ENCODE measurements at places on chromosomes 5 and 9.
A peak's percentile ranks its signal among the peaks of the same experiment; 100 is the strongest.

- no peak for DNase-seq
Measured at GRCh38 chr9:6113819-6114218, 98.4 kb upstream of the RANBP6 start.

GRCh38 chr9:123116036-123116435, 82.6 kb downstream of the GPR21 start:
- DNase-seq: no peak

GRCh38 chr5:92911293-92911692, 669.7 kb downstream of the NR2F1-AS1 start:
- DNase-seq: no peak

GRCh38 chr5:125834438-125835115, 588.6 kb upstream of the GRAMD2B start:
- no peak for DNase-seq

DNA sequence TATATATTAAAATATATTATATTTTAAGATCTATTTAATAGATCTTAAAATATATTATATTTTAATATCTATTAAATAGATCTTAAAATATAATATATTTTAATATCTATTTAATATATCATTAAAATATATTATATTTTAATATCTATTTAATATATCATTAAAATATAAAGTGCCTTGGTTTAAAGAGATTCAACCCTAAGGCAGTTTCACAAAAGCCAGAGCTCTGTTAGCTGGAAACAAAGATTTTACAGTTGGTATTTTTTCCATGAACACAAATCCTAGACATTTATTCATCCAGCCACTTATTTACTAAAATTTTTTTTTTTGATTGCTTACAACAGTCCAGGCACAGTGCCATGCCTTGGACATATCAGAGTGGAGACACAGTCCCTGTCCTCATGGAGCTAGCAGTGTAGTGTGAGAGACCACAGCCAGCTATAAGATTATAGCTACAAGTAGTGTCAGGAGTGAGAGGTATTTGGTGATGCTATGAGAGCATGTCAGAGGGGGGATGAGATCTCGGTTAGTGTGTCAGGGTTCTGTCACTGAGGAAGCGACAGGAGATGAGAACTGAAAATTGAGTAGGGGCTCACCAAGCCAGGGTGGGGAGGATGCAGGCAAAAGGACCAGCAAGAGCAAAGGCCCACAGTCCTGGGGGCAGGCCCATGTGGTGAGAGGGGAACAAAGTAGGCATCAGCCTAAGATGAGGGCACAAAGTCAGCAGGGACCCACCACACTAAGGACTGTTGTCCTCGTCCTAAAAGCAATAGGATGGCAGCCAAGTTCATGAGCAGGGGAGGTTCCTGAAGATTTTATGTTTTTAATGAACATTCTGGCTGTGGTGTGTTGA, 74.5 kb downstream of the FBXO38 start:
- no peak for DNase-seq

GRCh38 chr9:132235894-132236661, 74.2 kb downstream of the NTNG2 start:
- DNase-seq: peak; percentile 50

DNA sequence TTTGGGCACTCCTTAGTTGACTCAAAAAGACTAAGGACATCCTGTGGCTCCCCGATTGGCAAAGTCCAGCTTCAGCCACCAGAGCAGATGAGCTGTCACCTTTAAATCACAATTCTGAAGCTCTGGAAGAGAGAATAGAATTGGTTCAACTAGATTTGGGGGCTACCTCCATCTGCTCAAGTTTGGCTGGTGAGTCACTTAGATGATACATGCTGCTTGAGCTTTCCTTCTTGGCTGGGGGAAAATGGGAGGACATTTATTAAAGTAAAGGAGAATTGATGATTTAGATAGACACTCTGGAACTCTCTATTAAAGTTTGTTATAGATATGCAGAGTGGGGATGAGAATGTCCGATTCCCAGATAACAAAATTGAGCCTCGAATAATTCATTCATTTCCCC, 30.0 kb upstream of the GRIA1 start:
- no peak for DNase-seq

DNA sequence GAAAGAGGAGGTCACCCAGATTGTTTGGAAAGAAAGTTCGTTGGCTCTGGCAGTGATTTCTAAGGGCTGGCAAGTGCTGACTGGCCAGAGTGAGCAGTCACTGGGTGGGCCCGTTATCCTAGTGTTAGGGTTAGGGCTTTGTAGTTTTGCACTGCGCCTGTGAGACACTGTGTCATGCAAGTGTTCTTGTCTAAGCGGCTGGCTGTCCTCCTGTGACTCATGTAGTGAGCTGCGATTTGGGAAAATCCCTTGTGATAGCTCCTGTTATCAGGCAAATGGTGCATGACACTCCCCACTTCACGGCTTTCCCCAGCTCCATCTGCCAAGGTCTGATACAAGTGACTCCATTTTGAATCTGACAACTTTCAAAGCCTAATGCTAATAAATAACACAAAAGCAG, 526.0 kb upstream of the ADAMTS16 start:
- DNase-seq: no peak

- DNase-seq: no peak
Measured at GRCh38 chr5:168653626-168654025, 74.5 kb upstream of the PANK3 start.

- no peak for DNase-seq
Measured at GRCh38 chr5:124612023-124612422, 134.4 kb downstream of the ZNF608 start.

- no peak for DNase-seq
Measured at GRCh38 chr5:152151940-152152339, 227.3 kb upstream of the GLRA1 start.

- DNase-seq: no peak
Measured at GRCh38 chr9:88183798-88184495, 45.7 kb upstream of the SPATA31C2 start.

DNA sequence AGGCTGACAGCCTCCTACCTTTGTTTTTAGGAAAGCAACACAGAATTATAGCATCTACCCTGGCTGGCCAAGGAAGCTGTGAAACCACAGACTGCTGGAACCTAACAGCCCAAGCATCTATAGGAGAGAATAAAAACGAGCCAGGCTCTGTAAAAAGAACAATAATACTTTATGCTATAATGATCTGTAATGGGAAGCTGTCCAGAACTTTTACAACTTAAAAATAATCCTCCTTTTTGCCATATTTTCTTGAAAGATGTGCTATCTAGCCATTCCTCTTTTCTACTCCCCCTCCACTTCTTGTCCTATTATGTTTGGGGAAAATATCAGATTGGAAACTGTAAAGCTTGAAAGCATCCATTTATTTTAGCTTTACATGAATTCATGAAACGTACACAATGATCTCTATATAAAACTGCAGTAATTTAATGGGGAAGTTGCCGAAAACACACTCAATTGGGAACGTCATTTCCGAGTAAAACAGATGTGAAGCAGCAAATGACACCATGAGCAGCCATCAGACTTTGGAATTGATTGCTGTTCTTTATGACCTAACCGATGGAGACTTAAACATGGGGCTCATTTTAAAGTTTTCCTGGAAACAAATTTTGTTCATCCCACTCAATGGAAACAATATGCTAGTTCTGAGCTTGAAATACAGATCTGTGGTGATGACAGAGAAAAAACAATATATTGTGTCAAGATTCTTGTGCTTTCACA, 450.3 kb upstream of the CLINT1 start:
- no peak for DNase-seq

DNA sequence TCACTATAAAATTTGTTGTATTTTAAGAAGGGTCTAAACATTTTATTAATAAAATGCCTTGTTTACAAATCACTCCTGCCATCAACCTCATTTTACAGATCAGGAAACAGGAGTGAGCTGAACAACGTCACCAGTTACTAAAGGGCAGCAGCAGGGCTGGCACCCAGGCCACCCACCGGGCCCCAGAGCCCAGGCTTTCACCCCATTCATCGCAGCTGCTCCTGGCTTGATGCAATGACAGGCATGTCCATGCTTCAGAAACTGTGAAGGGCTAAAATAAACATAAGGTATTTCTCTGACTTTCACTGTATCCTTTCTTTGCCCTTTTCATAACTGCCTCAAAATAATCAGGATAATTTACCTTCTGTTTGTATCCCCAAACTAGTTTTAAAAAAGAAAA, 18.1 kb downstream of the MED27 start:
- DNase-seq: no peak

DNA sequence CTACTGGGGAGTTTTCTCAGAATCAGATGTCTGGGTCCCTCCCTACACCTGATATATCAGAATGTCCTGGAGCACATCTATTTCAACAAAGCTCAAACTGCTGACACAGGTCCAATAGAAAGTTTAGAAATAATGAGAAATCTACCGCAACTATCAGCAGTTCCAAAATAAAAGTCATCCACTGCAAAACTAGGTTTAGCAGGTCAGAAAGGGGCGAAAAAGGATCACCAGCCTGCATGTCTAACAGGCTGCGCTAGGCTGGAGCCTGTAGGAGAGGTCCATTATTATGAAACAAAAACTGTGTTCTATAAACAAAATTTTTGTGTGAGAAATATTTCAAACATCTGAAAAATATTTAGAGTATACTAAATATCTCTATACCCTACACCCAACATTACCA, 84.1 kb upstream of the RNF38 start:
- no peak for DNase-seq

GRCh38 chr5:45741110-45741509, 44.9 kb upstream of the HCN1 start:
- DNase-seq: no peak

DNA sequence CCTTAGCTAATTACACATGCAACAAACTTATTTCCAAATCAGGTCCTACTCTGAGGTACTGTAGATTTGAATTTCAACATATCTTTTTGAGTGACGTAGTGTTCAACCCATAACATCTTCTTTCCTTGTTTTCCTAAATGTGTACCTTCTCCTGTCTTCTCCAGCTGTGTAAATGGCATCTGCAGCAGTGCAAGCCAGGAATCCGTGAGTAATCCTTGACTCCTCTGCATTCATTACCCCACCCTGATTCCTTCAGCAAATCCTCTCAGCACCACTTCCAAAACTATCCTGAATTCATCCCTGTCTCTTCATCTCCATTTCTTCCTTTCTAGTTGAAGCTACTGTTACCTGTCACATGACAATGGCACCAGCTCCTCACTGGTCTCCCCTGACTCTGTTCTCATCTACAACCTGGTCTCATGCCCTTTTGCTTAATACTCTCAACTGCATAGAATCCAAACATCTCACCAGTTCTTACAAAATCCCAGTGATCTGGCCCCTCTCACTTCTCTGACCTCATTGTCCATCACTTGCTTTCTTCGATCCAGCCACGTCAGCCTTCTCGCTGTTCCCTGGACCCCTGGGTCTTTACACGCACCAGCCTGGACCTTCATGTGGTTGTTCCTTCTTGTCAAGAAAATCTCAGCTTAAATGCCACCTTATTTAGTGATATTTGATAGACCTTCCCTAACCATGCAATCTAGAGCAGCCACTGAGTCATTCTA, 14.6 kb upstream of the TRAF1 start:
- DNase-seq: no peak

DNA sequence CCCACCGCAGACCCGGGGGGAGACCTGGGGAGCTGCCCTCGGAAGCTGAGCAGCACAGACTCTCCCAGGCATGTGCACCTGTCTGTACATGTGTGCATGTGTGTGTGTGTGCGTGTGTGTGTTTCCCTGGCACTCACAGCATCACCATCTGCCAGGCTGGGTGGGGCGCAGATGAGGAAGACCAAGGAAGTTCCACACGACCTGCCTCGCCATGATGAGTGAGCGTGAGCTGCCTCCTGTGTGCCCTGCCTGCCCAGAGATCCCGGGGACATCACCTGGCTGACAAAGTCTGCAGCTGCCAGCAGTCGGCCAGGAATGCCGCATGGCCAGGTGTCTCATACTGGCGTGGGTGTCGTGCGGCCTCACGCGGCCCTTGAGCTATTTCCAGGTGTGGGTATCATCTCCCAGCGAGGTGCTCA, 4.0 kb upstream of the GPSM1 start:
- no peak for DNase-seq

DNA sequence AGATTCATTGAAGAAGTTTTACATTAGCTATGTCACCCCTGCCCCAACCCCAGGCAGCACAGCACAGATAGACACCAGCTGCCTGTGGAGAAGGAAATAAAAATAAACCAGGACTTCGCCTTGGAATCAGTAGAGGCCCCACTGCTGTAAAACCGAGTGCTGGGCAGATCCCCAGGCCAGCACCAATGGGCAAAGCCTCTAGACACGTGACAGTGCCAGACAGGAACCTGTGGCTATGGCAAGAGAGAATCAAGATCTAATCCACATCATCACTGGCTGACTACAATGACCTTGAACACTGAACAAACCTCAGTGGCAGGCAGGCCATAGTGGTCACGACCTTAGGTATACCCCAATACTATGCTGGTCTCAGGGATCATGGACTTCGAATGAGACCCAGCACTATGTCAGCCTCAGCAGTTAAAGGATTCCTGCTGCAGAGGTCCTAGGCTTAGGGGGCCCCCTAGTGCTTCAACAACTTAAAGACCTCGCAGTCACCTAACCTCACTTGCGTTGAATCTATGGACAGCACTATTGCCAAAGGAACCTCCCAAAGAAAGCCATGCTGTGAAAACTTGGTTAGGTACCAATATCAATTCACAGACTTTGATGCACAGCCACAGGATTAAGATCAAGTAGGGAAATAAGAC, 2118.6 kb upstream of the C9orf72 start:
- no peak for DNase-seq

DNA sequence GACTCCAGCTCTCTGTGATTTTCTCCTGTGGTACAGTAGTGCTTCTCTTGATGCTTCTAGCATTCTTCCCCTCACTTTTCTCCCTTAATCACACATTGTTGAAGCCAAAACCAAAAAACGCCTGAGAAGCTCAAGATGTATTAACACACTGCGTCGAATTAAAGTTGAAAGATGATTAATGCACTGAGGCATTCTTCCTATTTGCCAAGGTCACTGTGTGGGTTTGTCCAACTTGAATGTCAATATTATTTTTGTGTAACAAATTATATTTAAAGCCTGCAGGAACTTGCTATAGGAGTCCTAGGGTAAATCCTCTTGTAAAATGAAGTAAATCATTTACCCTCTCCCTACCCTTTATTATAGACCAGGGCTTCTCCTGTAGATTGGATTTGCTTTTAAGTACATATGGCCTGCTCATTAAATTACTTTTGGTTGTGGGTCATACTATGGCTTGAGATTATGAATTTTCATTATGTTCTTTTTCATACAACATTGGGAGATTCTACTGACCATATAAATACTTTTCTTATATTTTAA, 68.1 kb downstream of the GDA start:
- no peak for DNase-seq

- no peak for DNase-seq
Measured at GRCh38 chr9:15640121-15640520, 87.3 kb downstream of the CCDC171 start.

GRCh38 chr5:124235576-124235975, 510.9 kb downstream of the ZNF608 start:
- no peak for DNase-seq

DNA sequence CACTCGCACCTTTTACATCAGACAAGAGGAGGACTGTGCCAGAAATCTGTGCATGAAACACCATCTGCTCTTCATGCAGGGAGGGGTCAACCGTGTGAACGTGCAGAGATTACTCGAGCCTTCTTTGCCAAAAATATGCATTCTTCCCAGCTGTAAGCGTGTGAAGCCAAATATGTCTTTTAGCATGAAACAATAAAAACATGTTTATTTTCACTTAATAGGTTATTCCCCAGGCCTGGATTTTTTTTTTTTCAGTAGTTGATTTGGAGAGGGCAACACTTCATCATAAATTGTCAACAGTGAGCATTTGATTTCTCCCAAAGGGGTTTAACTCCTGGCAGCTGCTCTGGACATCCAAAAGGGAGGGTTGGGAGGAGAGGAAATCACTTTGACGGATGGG, 23.8 kb downstream of the PLAC8L1 start:
- no peak for DNase-seq

Data from stimulated activated CD8-positive, alpha-beta memory T cell treated with anti-CD3 and anti-CD28 coated beads, Interleukin-12 subunit alpha, Interleukin-12 subunit beta, amount 100 ng/mL, for 4 hours (primary cell).